ENCODE measurements at places on chromosomes 3 and 15.
A peak's percentile ranks its signal among the peaks of the same experiment; 100 is the strongest.

- DNase-seq = no peak
Observed at GRCh38 chr3:49769286-49769915, 16.9 kb downstream of the IP6K1 start.

DNA sequence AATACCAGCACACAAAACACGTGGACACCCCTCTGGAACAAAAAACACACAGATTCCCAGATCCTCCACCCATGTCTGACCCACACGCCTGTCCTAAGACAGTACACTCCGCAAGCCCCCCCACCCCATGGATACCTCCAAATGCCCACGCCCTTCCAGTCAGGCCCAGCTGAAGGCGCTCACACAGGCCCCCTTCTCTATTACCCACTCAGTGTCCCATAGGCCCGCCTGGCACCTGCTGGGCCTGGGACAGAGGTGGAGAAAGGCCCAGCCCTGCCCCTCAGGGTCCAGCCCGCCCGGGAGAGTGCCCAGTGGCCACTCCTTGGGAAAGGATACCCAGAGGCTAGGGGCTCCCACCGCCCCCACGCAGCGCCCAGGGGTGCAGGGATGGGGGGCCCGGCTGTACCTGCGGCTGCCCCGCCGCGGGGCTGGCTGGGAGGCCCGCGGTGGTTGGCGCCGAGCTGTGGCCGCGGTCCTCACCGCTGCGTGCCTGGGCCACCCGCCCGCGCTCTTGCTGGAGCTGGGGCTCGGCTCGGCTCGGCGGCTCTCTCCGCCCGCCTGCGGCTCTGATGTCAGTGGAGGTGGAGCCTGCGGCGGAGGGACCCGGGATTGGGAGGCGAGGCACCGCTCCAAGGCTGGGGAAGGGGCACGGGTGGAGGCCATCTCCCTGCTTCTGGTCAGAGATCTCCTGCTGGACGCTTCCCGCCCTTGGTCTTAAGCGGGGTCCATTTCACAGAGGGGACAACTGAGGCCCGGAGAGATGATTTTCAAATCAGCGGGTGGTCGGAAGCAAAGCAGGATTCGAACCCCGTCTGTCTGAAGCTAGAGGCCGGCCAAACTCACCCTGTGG, at the start of gene CAMK1:
Gene CAMK1 (minus strand): TSS at position 522 of the 850 bp plus-strand sequence. CDS start 2,198 bp downstream, outside the sequence.
- DNase-seq = peak; percentile 60

DNA sequence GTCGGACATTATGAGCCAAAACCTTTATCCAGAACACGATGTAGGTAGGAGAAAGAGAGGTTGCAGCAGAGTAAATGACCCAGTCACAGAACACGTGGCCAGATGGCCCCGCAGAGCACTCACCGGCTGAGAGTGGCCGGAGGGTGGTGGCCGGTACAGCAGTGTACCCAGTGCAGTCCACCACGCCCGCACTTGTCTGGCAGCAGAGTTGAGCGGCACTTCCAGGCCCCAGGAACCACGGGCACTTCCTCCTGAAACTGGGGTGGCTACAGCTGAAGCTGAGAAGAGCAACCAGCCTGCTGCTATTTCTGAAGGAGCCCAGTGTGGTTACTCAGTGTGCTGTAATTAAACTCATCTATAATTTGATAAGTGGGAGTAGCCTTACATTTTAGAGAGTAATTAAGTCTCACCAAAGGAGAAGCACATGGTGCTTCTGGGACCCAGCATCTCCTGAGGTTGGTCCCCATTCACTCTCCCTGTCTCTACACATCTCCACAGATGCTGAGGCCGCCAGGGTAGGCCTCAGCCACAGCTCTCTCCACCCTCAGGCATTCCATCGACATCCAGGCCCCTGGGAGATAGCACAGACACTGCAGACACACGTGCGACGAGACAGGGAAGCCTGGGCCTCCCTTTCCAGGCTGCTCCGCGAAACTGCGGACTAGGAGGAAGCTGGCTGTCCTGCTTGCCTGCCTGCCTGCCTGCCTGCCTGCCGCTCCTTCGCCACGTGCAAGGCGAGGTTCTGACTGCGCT, 49.8 kb downstream of the BDH1 start:
- DNase-seq = no peak

DNA sequence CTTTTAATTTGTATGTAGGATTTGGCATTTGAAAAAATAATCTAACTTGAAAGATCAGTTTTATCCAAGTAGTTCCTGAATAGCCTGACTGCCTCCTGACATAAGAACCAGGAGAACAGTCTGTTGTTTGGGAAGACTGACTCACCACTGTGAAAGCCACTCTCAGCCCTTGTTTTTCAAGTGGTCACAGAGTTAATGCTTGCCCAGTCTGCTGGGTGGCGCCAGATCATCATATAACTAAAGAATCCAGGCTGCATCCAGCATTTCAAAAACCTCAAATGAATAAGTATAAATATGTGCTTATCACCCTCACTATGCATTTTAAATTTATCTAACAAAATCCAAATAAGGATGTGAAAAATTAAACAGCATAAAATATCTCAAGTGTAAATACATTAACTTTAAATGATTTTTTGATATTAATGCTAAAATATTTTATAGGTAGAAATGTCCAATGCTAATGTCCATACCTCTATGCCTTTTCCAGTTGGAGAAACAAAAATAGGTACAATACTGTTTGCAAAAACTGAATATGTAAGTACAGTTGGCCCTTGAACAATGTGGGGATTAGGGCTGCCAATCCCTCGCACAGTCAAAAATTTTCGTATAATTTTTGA, 26.9 kb upstream of the ZBBX start:
- DNase-seq = no peak

DNA sequence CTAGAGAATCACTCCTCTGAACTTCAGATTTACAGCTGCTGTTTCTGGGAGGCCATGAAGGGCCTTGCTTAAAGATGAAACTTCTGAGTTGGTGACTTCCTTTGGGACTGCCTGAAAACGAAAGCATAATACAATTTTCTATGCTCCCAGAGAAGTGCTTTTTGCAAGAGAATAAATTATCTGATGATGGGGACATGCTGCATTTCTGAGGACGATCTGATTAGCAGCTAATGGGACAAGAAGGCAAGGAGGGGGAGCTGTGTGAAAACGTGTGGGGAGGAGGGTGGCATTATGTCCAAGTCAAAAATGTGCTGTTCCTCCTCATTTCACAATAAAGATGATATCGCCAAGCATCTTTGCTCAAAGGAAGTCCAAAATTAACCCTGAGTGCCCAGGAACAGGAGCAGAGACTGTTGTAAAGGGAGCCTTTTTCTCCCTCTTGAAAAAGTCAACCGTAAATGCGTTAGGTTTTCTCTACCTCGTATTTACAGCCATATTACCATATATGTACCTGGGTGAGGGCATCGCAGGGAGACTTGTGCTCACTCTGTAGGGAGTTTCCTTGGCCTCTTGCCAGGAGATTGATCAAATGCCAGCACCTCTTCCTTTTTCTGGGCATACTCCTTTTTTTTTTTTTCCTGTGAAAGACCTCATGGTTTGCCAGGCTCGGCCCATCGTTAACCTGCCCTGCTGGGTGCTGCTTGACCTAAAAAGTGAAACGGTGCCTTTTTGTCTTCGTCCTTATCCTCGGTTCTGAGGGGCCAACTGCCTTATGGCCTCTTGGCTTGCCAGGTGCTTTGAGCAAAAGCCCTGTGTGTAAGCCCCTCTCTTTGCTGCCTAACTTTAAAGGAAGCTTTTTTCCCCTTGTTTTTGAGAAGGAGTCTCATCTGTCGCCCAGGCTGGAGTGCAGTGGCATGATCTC, 11.5 kb downstream of the ITPR1 start:
- no peak for DNase-seq

DNA sequence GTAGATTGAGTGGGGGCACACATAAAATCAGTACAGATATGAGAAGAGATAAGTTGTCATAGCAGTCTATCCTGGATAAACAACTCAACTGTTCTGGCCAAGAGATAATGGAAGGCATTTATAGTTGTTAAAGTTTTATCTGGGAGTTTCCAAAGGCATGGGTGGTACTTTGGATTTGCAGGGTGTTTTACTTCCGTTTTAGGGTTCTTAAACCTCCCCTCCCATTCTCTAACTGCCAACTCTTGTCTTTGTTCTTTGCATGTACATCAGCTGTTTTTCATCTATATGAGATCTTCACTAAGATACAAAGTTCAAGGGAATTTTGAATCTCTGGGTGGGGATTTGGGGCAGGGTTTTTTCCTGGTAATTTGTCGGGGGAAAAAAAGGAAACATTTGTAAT, 174.7 kb upstream of the CGNL1 start:
- DNase-seq = no peak

DNA sequence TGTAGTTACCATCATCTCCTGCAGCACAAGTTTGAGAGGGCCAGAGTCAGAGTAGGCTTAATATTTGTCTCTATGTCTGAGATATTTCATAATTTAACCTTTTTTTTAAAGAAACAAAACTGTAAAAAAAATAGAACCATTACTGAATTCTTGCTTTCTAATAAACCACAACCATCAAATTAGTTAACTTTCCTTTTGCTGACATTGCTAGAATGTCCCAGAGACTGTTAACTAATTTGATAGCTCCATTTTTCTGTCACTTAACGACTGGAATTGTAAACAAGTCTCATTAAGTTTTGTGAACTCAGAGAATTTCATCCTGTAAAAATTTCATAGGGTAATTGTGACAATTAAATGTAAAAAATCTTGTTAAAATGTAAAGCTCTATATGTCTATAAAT, 35.6 kb downstream of the IMPG2 start:
- no peak for DNase-seq

DNA sequence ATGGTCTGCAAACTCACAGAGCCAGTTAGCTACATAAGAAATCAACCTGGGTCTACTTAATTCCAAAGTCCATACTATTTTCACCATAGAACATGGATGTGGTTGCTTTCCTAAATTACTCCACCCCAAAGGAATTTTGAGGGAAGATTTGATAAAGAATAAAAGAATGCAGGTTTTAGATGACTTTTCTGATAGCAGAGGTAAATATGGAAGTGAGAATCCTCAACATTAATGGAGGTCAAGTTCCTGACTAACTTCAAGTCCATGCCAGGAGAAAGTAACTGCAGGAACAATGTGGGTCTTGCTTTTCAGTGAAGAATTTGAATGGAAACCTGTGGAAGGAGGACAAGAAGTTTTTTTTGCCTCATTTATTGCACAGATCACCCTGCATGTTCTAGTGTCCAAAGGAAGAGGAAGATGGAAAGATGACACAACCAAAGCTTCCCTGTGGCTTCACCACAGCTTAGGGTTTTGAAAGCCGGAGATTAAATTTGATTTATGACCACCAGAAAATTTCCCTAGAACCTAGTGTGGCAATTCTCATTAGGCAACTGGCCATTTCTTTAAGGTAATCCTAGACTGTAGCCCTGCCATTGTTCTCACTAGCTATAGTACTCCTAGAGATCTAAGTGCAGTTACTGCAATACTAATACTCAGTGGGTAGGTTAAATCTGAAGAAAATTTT, 429.7 kb downstream of the RAP2B start:
- DNase-seq = no peak

DNA sequence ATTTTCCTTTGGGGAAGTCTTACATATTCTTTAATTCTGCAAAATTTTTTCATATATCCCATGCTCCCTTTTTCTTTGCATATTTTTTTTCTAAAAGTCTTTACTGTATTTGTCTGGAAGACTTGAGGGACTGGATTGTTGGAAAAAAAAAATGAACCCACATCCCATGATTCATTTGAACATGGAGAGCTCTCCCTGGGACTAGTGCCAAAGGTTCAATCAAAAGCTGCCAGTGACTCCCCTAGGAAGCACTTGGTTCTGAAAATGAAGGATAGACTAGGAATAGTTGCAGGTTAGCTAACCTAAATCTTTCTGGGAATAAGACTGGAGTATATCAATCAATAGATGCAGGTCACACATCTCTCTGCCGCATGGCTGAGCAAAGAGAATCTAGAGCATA, 16.4 kb upstream of the BNC1 start:
- DNase-seq = no peak

DNA sequence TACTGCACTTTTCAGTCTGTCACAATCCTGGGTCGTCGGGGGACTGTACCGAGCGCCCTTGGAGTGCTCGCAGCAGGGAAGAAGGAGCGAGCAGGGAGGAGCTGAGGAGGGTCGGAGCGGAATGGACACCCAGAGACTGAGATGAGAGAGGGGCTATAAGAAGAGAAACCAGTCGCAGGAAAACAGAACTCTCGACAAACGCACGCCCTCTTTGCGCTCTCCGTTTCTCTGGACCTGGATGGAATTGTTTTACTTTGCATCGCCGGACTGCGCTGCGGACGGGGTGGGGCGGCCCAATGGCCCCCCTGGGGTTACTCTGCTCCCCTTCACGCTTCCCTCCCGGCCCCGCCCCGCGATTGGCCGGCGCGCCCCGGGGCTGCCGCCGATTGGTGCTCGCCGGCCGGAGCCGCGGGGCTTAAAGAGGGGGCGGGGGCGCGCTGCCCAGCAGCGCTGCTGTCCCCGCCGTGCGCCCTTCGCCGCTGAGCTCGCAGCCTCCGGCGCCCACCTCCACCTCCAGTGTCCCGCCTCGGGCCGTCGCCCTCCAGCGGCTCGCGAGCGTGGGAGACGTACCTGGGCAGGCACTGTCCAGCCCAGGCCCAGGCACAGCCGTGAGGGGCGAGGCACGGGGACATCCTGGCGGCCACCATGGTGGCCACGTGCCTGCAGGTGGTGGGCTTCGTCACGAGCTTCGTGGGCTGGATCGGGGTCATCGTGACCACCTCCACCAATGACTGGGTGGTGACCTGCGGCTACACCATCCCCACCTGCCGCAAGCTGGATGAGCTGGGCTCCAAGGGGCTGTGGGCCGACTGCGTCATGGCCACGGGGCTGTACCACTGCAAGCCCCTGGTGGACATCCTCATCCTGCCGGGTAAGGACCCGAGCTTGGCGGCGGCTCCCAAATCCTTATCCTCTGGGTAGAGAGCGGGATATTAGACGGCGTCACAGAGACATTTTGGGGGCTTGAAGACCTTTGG, at the start of gene CLDN11:
Gene CLDN11 (plus strand): TSS at position 447 of the 977 bp plus-strand sequence. CDS start 199 bp downstream, at position 646.
- DNase-seq = peak; percentile 49

- DNase-seq = no peak
Observed at GRCh38 chr3:124409650-124410275, 320.5 kb upstream of the UMPS start.

- DNase-seq = no peak
Observed at GRCh38 chr3:46538803-46539442, 27.2 kb downstream of the LRRC2 start.

DNA sequence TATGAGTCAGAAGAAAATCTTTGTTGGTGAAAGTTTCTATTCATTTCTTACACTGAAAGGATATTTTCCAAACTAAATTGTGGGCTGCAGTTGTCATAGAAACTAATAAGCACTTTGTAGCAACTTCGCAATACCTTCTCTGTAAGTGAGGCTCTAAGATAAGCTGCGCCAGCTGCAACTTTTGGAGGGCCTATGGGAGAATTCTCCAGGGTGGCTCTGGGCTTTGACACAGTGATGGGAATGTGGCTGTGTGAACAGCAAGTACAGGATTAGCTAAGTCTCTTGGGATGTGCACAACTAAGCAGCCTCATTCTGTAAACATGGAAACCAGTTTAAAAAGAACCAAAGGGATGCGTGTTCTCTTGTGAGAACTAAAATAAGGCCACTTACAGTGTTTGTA, 124.6 kb upstream of the SGO1 start:
- no peak for DNase-seq
